ENCODE measurements at places on chromosomes 2 and 18. TPM values are rescaled to one million over a fixed set of nuclear protein-coding genes. Genes with fewer than 3 reads are reported as not detected.
A peak's percentile ranks its signal among the peaks of the same experiment; 100 is the strongest.

CRYGC gene
- not detected for total RNA-seq

TCF23 gene
- total RNA-seq = not detected

DNA sequence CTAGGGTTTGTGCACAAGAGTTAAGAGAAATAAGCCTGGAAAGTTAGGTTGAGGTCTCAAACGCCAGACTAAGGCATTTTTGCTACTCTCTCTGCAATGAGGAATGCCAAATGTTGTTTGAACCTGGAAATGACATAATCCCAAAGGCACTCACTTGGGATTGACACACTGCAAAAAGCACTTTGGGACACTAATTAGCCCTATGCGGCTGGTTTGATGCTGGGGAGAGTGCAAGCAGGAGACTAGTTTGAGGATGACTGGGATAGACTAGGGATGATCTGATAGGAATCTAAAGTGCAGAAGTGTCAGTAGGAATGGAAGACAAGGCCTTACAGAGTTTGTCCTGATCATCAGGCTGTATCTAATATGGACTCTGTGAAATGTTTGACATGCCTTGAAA is 469.0 kb downstream of the SLC4A3 start:
- no peak for DNase-seq

DNA sequence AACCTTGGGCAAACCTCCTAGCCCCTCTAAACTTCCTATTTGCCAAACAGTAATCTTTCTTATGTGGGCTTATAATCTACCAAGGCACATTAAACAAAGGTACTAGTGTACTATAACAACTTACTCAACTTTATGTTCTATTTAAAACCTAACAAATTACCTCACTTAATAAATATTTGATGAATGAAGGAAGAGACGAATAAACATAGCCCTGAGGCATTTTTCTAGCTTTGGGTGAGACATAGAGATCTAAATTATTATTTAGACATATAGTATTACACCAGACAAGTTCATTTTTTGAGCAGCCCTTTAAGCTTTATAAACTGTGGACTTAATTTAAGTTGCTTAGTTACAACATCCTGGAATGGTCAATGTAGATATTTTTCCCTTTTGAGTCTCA is 104.6 kb downstream of the UNC80 start:
- DNase-seq = no peak

GRCh38 chr18:23459530-23459921 is 6.4 kb downstream of the RIOK3 start:
- no peak for DNase-seq

DNA sequence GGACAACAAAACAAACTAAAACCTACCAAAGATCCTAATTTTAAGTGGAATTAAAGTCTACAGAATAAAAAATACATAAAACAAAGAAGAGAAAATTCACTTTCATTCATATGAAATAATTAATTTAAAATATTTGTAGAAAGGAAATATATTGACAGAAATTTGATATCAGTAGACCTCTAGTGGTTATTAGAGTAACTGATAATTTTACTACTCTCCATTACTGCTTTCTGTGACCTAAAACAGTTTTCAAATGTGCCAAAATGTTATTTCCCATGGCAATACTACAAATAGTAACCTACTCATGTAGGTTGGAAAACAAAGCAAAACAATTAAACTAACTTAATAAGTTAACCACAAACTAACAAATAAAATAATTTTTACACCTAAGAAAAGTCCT is 147.1 kb downstream of the NOL4 start:
- no peak for DNase-seq

GRCh38 chr18:68721681-68722583 is 7.0 kb upstream of the TMX3 start:
- DNase-seq = no peak

GRCh38 chr2:31038385-31038784 is 99.9 kb downstream of the GALNT14 start:
- DNase-seq = peak; percentile 11

- no peak for DNase-seq
Observed at GRCh38 chr2:110639972-110640371, 37.9 kb downstream of the BUB1 start.

DNA sequence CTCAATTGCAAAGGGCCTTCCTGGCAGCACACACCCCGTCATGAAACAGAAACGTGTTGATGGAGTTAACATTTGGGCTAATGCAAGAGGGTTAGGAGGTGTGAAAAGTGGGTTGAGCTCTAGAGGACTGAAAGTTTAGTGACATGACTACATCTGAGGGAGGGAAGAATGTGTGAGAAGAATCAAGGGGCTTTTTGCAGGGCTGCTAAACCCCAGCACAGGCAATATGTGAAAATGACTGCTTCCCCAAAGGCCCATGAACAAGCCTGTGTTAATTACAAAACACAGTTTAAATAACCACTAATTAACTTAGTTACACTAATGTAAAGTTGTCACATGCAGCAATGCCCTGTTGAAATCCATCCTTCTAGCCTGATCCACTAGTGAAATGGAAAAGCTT is 63.4 kb upstream of the PEX13 start:
- DNase-seq = no peak

Measured in suprapubic skin (tissue), 4 donors.